ENCODE measurements at places on chromosomes 7 and 10.

GRCh38 chr7:11716185-11716584, 115.8 kb downstream of the THSD7A start:
- no peak for DNase-seq

- DNase-seq, result no peak
These were observed 467.9 kb upstream of the PODXL start for GRCh38 chr7:132024290-132024689.

DNA sequence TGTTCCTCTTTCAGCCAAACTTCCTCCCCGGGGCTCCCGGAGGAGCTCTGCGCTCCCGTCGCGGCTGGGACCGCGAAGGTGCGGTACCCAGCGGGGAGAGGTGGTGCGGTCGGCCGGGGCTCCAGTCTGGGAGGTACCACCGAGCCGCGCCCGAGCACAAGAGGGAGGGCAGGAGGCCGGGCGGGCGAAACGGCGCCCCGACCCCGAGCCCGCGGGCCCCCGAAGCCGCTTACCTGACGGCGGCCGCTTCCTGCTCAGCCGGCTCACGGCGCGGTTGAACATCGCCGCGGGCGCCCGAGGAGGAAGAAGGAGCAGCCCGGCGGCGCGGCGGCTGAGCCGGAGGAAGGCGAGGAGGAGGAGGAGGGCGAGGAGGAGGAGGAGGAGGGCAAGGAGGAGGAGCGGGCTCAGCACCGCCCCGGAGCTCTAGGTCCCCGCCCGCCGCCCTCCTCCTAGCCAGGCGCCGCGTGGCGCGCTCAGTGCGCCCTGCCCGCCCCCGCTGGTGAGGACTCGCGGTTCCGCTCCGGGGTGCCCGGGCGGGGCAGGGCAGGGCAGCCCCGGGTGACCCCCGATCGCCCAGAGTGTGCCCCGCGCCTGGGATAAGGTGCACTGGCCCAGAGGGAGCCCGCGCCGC, at the start of gene RGS10:
Gene RGS10 (minus strand): TSS at position 363 of the 631 bp plus-strand sequence. CDS start 81 bp downstream, at position 282.
- peak; percentile 89 for DNase-seq

- DNase-seq, result no peak
These were observed 6.3 kb upstream of the SFMBT2 start for GRCh38 chr10:7417103-7417623.
